ENCODE measurements at places on chromosomes 11 and 22.

- no peak for DNase-seq
Measured at GRCh38 chr11:67437082-67437808, at the start of gene PTPRCAP. Gene PTPRCAP, minus strand, starts transcription at chr11:67437682. Its CDS starts 63 bp downstream, at chr11:67437619.

DNA sequence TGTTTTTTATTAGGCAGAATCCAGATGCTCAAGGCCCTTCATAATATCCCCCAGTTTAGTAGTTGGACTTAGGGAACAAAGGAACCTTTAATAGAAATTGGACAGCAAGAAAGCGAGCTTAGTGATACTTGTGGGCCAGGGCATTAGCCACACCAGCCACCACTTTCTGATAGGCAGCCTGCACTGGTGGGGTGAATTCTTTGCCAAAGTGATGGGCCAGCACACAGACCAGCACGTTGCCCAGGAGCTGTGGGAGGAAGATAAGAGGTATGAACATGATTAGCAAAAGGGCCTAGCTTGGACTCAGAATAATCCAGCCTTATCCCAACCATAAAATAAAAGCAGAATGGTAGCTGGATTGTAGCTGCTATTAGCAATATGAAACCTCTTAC is 1.4 kb downstream of the HBB start:
- DNase-seq: no peak

GRCh38 chr11:64581057-64581523 is 9.9 kb upstream of the SLC22A12 start:
- no peak for DNase-seq

- no peak for DNase-seq
Measured at GRCh38 chr11:92296138-92296515, 71.5 kb downstream of the FAT3 start.

DNA sequence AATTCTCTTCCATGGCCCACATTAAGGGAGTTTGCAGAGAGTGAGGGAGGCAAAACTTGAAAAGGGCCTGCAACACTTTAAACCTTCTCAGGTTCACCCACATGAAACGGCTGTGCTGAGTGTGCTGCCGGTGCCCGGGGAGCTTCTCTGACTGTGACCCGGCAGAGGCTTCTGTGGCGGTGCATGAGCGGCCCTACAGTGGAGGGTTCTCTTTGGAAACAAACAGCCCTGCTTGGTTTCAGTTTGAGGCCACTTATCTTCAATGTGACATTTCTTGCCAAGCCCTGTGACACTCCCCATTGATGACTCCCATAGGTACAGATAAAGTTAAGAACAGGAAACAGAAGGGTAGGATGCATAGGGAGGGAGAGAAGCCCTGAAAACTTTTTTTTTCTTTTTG is 31.8 kb downstream of the FAM118A start:
- DNase-seq: no peak

DNA sequence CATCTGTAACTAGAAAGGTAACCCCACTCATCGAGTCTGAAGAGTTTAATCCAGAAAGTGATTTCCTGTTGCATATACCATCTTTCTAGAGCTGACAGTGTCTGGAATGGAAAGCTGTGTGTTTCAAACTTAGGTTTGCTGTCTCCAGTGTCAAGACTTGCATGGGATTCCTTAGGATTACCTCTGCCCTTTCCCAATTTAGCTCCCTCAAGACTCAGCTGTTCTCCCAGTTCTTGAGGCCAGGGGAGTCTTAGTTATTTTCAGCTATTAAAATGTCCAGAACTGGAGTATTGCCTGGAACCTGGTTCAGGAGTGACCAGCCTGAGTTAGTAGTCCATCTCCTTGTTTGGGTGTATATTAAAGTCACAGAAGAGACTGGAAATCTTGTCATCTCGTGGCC is 25.0 kb upstream of the LDHA start:
- no peak for DNase-seq

DNA sequence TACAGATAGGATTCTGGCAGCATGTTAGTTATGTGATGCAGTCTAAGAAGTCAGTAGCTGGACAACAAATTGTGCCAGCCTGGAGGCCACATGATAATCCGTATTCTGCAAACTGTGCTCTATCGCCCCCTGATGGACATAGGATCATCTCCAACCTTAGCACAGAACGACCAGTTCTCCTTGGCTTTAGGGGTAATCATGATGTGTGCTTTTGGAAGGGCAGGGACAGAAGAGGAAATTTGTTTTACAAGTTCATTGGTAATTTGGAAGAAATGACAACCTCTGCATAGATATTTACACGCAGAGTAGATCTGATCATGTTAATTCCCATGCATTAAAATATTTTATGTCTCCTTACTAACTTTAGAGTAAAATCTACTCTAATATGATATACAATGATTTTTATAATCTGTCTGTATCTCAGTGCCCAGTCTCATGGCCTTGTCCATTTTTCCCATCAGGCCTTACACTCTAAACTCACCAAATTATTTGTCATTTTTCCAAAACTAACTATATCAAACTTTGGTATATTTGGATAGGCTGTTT is 12.1 kb downstream of the OR10D3 start:
- no peak for DNase-seq

DNA sequence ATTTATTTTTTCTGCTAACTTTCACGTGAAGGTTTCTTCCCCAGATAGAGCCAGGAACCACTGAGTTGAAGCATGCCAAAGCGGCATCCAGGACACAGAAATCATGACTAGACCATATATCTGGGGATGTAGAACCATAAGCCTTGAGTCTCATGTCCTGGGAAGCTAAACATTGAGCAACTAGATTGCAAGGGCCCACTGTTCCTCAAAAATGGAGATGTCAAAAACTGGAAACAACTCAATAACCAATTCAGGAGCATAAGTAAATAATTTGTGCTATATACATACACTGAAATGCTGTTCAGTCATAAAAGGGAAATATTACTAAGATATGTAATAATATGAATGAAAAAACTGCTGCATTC is 29.0 kb upstream of the CARD16 start:
- no peak for DNase-seq

DNA sequence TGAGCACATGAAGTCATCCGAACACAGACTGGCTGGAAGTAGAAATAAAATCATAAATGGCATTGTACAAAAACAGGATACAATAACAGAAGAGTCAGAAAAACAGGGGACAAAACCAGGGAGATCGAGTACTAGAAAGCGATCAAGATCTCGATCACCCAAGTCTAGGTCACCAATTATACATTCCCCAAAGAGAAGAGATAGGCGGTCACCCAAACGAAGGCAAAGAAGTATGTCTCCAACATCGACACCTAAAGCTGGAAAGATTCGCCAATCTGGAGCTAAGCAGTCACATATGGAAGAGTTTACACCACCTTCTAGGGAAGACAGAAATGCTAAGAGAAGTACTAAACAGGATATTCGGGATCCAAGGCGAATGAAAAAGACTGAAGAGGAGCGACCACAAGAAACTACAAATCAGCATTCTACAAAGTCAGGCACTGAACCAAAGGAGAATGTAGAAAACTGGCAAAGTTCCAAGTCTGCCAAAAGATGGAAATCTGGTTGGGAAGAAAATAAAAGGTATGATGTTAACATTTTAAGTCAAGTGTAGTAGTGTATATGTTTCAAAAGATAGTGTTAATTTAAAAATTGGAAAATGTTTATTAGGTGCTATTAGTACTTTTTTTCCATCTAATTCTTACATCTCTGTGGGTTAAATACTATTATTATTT is 9.4 kb downstream of the PCF11 start:
- DNase-seq: no peak

Data from sciatic nerve (tissue), 2 donors.